Stimulated activated CD4-positive, alpha-beta T cell treated with anti-CD3 and anti-CD28 coated beads, TNF-alpha, amount 100 ng/mL, for 1 hour (primary cell): ENCODE measurements at places on chromosomes 16 and 17.

GRCh38 chr17:41510251-41511065, 5.0 kb upstream of the KRT13 start:
- no peak for DNase-seq

GRCh38 chr16:11033629-11034420, 89.5 kb downstream of the CLEC16A start:
- no peak for DNase-seq

- no peak for DNase-seq
Observed at GRCh38 chr17:660453-660852, 54.2 kb downstream of the VPS53 start.

GRCh38 chr16:16183562-16183961, 39.7 kb downstream of the ABCC6 start:
- DNase-seq: no peak

DNA sequence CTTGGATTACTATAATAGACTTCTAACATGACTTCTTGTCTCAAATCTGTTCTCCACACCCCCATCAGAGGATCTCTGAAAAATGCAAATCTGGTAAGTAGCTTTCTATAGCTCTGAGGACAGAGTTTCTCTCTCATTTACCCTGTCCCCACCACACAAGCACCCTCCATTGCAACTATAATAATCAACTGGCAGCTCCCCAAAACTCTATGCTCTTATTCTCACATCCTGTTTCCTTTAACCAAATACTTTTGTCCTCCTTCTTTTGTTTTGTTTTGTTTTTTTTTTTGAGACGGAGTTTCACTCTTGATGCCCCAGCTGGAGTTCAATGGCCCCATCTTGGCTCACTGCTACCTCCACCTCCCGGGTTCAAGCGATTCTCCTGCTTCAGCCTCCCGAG, 73.4 kb downstream of the HELZ start:
- DNase-seq: no peak

GRCh38 chr17:77957235-77957856, 1.2 kb upstream of the TNRC6C start:
- DNase-seq: no peak
